Fibroblast of skin of back (primary cell): ENCODE measurements at places on chromosomes 11 and 22.

GRCh38 chr11:128859563-128860441 is 7.3 kb downstream of the KCNJ1 start:
- peak; percentile 45 for DNase-seq

DNA sequence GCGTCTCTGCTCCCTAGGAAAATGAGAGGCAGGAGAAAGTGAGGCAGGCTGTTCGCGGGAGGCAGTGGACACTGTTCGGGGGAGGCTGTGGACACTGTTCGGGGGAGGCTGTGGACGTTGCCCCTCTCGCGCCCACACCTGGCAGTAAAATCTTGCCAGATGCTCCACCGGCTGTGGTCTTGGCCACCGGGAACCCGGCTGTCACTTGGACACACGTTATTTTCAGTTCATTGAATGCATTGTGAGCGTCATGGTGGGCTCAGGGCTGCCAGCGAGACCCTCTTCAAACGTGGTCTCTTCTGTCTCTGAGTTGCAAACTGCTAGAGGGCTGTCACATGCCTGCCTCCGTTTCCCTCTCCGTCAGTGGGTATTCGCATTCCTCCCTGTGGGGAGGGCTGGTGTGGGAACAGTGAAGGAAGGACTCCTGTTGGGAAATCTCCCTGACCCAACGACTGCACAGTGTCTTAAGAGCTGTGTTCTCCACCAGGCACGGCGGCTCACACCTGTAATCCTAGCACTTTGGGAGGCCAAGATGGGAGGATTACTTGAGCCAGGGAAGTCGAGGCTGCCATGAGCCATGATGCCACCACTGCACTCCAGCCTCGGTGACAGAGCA is 1.4 kb downstream of the PRR5 start:
- no peak for DNase-seq

GRCh38 chr11:116693593-116694348 is 79.0 kb downstream of the BUD13 start:
- DNase-seq = no peak

GRCh38 chr11:2686360-2687222 is 13.2 kb downstream of the KCNQ1OT1 start:
- no peak for DNase-seq

DNA sequence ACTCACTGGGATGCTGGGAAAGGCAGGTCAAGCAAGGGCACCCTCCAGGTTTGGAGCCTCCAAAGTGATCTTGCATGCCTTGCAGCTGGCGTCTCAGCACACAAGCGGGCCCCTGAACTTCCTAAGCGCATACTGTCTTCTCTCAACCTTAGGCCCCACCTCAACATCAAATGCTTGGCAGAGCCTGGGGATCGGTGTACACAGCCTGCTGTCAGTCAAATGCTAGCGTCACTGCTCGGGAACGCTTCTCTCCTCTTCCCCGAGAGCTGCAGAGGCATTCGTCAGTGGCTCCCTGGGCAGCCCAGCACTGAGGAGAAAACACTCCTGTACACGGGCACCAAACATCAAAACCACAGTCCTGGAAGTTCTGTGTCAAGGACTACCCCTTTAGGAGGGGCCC is 124.9 kb downstream of the C11orf58 start:
- no peak for DNase-seq

- DNase-seq = no peak
Measured at GRCh38 chr11:35359321-35360054, 59.9 kb downstream of the SLC1A2 start.

- DNase-seq = no peak
Measured at GRCh38 chr11:116211147-116211546, 561.6 kb downstream of the BUD13 start.

- DNase-seq = no peak
Measured at GRCh38 chr11:66089067-66089466, 19.0 kb downstream of the PACS1 start.

DNA sequence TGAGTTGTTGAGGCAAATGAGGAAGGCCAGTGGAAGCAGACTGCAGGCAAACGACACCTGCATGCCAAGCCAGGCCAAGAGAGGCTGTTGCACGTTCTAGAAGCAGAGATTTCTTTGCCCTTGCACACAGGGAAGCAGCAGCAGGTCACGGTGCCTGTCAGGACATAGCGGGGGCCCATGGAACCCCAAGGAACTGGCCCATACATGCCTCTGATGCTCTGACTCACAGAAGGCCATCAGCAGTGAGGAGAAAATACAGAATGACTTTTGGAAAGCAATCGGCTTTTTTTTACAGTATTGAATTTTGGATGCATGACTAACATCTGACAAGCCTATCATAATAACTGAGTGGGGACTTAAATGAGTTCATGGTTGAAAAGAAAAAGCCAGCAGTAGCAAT is 123.9 kb downstream of the MPPED1 start:
- DNase-seq = no peak

DNA sequence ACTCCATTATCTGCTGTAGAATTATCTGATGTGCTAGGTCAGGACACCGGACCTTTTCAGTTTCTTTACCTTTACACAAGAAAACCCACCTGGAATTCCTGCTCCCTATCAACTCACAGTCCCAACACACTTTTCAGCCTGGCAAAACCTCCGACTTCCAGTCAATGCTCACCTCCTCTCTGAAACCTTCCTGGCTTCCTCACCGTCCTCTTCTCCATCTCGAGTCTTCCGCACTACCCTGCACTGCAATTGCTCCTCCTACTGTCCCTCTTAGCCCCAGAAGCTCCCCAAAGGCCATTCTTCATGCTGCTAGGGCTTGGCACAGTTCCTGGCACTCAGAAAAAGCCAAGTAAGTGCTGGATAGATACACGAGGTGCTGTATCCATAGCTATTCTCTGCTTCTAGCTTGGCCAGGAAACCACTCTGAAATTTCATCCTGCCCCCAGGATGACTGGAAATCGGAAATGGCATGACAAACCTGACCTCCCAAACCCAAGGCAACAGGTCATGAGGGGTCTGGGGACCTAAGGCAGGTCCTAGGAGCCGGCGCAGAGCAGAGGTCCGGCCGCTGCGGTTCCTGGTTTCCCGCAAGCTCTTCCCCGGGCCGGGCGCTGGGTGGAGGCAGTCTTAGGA is 702 bp downstream of the SYN3 start:
- DNase-seq = no peak

DNA sequence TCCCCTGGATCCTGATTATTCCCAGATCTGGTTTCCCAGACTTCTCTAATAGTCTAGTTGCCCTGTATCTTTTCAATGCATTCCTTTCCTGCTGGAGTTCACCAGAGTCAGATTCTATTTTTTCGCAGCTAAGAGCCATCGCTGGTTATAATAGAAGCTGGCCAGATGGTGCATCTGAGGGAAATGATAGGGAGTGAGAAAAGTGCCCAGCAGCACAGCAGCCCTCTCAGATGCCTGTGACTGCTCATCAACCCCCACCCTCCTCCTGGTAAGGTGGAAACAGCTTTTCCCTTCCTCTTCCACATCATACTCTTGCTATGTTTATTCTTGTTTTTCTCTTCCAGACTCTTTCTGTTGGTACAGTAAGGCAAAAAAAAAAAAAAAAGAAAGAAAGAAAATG is 12.8 kb downstream of the OR8A1 start:
- DNase-seq = no peak

- peak; percentile 8 for DNase-seq
Measured at GRCh38 chr11:123357990-123358827, 71.9 kb upstream of the GRAMD1B start.

DNA sequence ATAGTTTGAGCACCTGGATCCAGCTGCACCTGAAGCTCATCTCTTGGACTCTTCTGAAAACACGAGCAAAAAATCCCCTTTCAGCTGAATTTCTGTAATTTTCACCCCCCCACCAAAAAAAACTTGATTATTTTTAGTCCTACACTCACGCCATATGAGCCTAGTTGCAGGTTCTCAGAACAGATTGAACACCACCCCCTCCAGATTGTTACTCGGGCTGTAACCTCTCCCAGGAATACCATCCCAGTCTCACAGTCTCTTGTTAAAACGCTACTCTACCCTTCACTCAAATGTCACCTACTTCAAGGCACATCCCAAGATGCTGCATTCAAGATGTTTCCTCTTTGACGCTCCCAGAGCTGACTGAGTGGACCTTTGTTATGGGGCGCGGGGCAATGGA is 96.3 kb upstream of the PRDM11 start:
- no peak for DNase-seq

GRCh38 chr22:44714703-44715350 is 12.8 kb downstream of the PRR5 start:
- no peak for DNase-seq

GRCh38 chr11:117618982-117619355 is 178.0 kb downstream of the DSCAML1 start:
- DNase-seq = no peak

- DNase-seq = no peak
Measured at GRCh38 chr22:25672289-25673084, 69.5 kb upstream of the MYO18B start.

- no peak for DNase-seq
Measured at GRCh38 chr11:33387996-33388395, 130.8 kb downstream of the HIPK3 start.
